Stimulated activated CD4-positive, alpha-beta T cell treated with anti-CD3 and anti-CD28 coated beads, Interleukin-12 subunit alpha, Interleukin-12 subunit beta, amount 100 ng/mL, for 48 hours (primary cell): ENCODE measurements at places on chromosomes 12 and 14.

DNA sequence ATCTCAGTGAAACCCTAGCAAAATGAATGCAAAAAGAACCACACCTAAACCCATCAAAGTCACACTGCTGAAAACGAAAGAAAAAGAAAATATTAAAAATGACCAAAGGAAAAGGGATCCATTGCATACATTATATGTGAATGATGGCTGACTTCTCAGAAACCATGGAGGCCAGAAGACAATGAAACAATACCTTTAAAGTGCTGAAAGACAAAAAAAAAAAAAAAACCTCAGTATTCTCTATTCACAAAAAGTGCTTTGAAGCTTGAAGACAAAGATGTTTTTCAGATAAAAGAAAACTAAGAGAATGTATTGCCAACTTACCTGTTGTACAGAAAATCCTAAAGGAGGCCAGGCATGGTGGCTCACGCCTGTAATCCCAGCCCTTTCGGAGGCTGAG, 4.5 kb upstream of the EVL start:
- DNase-seq, result no peak

- no peak for DNase-seq
Measured at GRCh38 chr12:47547077-47547476, 158.8 kb downstream of the RPAP3 start.

GRCh38 chr14:75205591-75205990, 29.2 kb upstream of the TMED10 start:
- DNase-seq, result no peak

DNA sequence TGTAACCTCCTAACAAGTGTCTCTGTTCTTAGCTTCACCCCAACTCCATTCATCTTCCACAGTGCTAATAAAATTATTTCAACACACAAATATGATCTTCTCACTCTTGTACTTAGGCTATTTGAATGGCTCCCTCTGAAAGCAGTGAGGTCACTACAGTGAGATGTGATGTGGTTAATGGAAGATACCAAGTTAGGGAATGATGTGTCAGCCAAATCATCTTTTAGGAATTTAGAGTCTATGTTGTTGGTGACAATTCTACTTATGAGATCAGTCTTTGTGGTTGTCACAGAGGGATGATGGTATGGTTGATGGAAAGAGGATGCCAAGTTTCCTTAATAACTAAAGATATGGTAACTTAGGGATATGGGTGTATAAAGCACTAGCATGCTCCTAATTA, 57.6 kb downstream of the POLR3B start:
- no peak for DNase-seq

- DNase-seq, result no peak
Measured at GRCh38 chr12:49161092-49161795, 27.6 kb downstream of the TUBA1A start.

- no peak for DNase-seq
Measured at GRCh38 chr14:32383364-32384009, 54.4 kb downstream of the AKAP6 start.

DNA sequence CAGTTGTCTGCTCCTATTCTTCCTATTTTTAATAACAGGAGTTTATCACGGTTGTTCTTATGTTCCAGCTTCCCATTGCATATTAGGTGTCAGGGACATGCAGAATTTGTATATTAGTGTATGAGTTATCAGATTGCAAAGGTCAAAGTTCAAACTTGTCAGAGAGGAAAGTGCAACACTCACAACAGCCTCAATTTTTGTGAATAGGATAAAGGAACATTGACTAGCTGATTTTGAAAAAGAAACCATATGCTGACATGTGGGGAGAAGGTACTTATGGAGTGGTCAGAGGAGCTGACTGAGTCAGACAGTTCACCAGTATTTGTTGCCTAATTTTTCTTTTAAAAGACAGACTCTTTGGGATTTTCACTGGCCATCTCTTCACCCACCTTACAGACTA, 222.1 kb downstream of the C12orf50 start:
- DNase-seq, result no peak

DNA sequence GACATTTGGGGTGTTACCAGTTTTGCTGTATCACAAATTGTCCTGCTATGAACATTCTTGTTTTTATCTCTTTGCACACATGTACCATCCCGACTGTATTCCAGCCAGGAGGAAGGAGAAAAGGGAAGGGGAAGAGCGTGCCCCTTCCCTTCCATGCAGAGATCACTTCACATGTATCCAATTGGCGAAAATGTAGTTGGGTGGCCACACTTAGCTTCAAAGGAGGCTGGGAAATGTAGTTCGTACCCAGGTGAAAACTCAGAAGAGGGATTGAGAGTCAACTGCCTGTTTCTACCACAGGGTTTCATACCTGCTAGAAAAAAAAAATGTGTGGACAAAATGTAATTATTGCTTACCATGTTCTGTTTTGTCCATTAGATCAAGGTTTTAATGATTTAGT, 189.1 kb upstream of the PELI2 start:
- DNase-seq, result no peak

DNA sequence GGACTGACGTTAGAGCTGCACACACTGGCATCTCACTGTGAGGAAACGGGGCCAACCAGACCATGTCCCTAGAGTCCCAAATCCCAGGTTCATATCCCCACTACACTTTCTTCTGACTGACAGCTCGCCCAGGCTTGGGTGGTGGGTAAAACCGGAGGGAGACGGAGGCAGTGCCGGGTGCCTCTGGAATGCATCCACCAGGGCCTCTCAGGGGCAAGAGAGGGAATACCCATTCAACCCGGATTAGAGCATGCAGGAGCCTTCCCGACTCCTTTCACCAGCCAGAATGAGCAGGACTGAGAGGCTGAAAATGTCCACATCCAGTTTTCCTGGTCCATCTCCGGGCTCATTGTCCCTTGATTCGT, 297.2 kb downstream of the ADGRD1 start:
- DNase-seq, result no peak

- DNase-seq, result no peak
Measured at GRCh38 chr14:64213086-64213485, 81.1 kb downstream of the ESR2 start.

- no peak for DNase-seq
Measured at GRCh38 chr12:122389677-122390076, 32.8 kb downstream of the CLIP1 start.

GRCh38 chr14:95471476-95471875, 45.0 kb downstream of the SYNE3 start:
- DNase-seq, result no peak

DNA sequence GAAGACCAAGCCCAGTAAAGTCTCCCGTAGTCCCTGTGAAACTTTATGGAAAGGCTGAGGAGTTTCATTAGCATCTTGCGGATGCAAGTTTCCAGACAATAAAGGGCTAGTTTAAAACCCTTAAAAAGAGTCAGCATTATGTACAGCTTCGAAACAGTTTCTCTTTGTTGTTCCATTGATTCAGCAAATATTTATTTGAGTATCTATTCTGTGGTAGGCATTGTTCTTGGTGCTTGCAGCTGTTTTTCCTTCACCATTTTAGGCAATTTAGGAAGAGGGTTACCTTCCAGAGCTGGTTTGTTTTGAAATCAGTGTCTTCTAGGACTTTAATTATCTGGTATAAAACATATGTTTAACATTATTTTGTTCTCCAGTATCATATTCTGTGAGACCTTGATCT, 1.5 kb downstream of the SLIRP start:
- no peak for DNase-seq

DNA sequence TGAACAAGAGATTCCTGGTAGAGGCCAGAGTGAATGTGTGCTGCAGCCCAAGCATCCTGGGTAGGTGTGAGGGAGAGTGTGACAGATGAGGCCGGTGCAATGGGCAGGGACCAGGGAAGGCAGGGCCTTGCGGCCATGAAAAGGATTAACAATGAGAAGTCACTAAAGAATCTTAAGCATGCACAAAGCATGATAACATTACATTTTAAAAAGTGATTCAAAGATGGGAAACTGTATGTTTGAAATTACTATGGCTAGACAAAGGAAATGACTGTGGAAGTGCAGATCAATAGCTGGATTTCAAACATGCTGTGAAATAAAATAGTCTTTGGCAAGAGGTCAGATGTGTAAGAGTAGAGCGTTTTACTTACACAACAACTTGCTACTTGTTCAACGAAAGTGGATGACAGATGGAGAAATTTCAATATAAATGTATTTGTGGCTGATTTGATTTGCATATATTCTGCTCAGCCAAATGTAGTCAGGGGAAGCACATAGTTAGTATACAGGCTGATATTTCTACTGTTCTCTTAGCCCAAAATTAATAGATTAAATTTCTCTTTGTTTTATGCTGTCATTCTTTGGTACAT, 175.5 kb downstream of the CCDC59 start:
- no peak for DNase-seq

DNA sequence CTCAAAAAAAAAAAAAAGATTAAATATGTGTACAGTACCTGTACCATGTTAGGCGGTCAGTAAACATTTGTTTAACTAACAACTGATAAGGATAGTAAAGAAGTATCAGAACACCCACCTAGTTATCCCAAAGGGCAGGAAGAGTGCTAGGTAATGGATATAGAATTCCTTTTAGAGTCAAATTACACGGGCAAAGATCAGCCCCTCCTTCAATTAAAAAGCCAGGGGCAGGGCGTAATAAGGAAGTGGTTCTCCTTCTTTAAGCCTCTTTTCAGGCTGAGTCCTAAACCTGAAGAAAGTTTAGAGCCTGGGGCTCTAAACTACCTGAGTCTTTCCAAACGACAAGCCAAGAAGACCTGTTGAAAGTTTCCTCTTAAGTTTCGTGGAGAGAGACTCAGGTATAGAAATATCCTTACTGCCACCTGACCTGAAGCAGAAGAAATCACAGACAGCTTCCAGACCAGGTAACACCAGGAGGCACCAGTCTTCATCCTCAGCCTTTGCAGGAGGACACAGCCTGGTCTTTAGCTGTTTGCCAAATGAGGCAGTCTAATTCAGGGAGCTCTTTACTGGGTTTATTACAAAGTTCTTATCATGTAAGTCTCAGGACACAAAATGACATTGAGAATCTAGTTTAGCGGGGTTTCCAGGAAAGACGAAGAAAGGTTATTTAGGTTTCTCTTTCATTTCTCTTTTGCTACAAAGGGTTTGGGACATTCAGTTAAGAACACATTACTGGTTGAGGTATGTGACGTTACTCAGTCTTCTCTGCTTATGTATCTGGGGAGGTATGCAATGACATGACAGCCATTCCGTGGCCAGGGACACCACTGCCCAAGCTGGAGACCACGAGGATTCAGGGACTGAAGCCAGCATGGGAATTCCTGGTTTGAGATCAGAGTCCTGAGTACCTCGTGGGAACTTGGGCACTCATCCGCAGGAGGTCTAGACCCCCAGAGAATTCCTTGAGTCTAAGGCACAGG, at the start of gene BCL2L14:
TSS of gene BCL2L14 (plus strand) at position 266 of the 983 bp plus-strand sequence. CDS start 8,367 bp downstream, outside the sequence.
- DNase-seq, result no peak

DNA sequence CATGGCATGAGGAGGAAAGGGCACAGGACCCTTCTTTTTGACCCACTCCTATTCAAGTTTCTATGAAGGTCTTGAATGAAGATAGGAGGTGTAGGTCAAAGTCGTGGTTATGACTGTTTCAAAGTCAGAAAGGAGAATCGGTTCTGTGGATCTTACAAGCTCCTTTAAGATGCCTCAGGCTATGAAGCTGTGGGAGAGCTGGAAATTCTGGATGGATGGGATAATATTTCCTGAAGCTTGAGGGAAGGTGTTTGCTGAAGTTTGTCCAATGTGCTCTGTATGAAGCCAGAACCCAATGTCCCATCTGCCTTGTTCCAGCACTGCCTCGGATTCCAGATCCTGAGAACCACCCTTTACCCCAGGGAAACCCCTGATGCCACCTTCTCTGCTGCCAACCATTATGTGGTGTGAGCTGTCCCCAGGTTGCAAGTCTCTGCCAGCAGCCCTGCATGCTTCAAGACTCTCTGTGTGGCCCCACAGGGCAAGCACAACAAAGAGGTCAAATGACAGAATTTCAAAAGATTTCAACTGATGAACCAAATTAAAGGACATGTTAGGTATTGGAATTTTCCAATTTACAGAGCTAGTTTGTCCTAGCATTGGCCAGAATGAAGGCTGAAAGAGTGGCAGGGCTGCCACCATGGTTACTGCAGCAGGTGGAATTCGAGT, 472.0 kb downstream of the RGS6 start:
- DNase-seq, result no peak

DNA sequence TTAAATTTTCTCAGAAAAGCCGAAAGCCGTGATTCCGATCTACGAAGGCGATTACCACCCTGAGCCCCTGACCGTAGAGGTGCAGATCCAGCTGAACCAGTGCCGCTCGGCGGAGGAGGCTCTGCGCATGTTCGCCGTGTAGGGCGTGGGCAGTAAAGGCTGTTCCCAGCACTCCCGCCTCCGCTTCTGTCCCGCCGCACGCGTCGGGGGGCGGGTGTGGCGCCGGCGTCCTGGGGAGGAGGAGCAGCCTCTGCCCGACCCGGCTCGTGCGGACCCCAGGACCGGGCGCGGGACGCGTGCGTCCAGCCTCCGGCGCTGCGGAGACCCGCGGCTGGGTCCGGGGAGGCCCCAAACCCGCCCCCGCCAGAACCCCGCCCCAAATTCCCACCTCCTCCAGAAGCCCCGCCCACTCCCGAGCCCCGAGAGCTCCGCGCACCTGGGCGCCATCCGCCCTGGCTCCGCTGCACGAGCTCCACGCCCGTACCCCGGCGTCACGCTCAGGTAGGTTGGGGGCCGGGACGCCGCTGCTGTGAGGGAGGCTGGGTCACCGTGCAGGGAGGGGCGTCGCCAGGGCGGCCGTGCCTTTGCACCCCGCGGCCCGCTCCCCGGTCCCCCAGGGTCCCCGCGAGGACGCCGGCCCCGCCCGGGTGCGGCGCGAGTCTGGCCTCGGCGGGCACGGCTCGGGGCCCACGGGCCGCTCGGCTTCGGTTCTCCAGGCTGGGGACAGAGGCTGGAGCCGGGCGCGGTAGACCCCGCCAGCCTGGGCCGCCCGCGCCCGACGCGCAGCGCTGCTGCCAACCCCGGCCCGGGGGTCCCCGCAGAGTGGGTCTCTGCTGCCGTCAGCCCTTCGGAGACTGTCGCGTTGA, at the start of gene B3GNT4:
TSS of gene B3GNT4 (plus strand) at position 409 of the 866 bp plus-strand sequence. CDS start 910 bp downstream, outside the sequence.
- peak; percentile 53 for DNase-seq

GRCh38 chr12:75917715-75918114, 113.9 kb downstream of the PHLDA1 start:
- DNase-seq, result no peak

DNA sequence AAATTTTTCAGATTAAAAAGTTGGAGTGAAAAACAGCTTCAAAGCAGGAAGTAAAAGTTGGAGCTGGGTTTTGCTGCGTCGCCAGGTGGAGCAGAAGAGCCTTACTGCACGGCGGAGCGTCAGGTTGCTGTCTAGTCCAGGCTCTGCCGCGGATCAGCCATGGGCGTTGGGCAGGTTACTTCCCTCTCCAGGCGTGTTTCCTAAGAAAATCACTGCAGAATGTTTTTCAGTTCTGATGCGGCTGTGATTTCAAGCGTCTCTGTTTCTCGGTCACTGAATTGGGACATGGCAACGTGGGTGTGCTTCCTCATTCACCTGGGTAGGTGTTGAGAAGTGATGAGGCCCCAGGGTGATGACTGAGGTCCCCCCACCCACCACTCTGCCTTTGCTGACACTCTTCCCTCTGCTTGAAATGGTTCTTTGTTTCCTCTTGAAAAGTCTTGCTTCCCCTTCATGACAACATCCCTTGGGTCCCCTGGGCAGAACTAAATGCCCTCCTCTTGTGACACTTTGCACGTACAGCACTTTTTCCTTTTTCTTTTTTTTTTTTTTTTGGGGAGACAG, 7.6 kb downstream of the EVL start:
- no peak for DNase-seq

- DNase-seq, result no peak
Measured at GRCh38 chr12:132188916-132189325, 44.7 kb downstream of the NOC4L start.

- DNase-seq, result no peak
Measured at GRCh38 chr14:102926104-102926503, 3.6 kb downstream of the AMN start.

- DNase-seq, result no peak
Measured at GRCh38 chr12:109708939-109709338, 4.7 kb upstream of the FAM222A start.
